Astrocyte of the spinal cord (primary cell): ENCODE measurements at places on chromosomes 3 and 15.
A peak's percentile ranks its signal among the peaks of the same experiment; 100 is the strongest.

DNA sequence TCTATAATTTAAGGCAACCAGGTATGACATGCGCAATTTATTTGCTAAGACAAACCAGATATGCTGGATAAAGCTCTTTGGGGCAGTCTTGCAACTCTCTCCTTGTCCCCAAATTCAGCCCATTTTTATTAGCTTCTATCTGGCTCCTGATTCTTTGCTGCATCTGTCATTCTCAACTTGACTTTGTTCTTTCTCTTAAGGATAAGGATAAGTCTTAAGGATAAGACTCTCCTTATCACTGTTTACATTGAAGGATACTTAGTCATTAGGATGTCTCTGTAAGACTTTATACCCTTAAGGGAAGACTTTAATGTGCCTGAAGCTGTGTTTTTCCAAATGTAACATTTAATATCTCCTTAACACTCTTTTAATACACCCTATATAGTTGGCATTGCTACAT lies 49.2 kb downstream of the ALCAM start:
- DNase-seq: no peak

- DNase-seq: no peak
Observed at GRCh38 chr15:58524247-58524646, 92.5 kb downstream of the LIPC start.

- DNase-seq: peak; percentile 90
Observed at GRCh38 chr3:122497425-122497824, 17.3 kb downstream of the KPNA1 start.

GRCh38 chr3:188053036-188053340 lies 101.0 kb upstream of the LPP start:
- no peak for DNase-seq

- no peak for DNase-seq
Observed at GRCh38 chr3:22593638-22594037, 609.5 kb upstream of the UBE2E2 start.

- no peak for DNase-seq
Observed at GRCh38 chr3:132378048-132378762, 39.1 kb upstream of the DNAJC13 start.

DNA sequence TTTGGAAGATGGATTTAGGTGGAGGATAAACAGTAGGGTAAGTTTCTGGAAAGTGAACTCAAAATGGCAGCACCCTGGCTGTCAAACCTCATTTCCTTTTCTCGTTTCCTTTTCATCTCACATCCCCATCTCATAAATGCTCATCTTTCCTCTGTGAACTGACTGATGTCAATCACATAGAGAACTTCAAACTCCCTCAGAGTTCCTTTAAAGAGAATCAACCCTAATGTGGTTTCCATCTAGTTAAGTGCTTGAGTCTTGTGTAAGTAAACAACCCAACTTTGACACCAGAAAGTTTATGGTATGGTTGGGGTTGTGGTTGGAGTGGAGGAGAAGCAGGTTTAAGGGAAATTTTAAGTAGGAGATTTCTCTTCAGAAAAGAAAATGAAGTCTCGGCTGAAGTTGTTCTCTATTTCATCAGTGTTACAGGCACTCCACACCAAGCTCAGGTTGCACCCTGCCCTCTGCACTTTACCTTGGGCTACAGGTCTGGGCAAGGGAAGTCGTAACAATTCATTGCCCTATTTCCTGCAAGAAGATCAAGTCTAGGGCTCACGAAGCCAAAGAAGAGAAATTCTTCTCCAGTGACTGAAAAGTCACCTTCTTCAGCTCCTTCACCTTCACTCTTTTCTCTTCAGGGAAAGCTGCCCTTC lies 34.4 kb upstream of the TNIK start:
- no peak for DNase-seq

- no peak for DNase-seq
Observed at GRCh38 chr15:69459066-69459465, 6.4 kb downstream of the RPLP1 start.

DNA sequence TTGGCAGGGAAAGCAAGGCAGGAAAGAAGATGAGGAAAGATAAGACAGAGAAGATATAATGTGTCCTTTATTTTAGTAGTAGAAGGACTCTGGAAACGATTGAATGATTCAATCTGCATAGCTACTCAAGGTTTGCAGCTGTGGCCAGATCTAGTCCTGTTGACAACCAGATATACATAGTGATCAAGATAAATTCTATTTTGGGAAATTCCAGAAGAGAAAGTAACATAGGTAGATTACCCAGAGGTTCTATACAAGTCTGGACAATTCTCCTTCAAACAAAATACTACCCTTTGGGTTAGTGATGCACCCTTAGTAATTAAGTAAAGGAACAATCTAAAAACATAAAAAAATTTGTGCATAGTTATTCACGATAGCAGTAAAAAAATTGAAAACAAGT lies 9.4 kb downstream of the TERC start:
- no peak for DNase-seq
